Hematopoietic multipotent progenitor cell treated with erythropoietin and hydrocortisone succinate and interleukin-3 and kit ligand, for 15 days (in vitro differentiated cells): ENCODE measurements at places on chromosomes 11 and 22.

- DNase-seq, result no peak
Observed at GRCh38 chr11:104369761-104370160, 205.8 kb upstream of the PDGFD start.

DNA sequence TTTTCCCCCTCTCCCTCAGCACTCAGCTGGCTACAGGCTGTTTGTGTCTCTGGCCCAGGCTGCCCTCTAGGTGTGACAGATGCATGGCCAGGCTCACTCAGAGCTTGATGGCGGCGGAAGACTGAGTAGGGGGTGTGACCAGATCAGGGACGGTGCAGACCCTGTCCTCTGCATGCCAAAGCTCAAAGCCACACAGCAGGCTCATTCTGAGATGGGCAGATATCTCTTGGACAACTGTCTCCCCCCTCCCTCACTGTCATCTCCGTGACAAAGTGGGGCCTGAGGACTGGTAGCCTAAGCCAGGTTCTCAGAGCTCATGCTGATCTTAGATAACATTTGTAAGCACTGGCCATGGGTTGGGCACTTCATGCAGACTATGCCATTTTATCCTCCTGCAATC is 231.3 kb downstream of the DSCAML1 start:
- DNase-seq, result no peak

GRCh38 chr11:47499161-47499560 is 50.2 kb upstream of the RAPSN start:
- DNase-seq, result no peak

DNA sequence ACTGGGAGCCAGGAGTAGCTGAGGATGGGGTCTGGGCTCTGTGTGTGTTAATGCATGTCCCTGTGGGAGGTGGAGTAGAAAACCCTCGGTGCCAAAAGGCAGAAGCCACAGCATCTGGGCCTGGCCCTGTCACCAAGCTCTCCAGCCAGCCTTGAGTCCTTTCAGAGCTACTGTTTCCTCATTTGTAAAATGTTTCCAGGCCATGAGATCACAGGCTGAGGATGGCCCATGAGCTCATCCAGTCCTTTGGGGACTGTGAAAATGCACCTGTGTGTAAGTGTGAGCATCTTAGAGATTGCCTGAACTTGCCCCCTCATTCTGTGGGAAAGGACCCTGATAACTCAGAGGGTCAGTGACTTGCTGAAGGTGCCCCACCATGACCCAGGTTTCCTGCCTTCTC is 9.1 kb downstream of the ANKK1 start:
- DNase-seq, result no peak

- no peak for DNase-seq
Observed at GRCh38 chr22:28773461-28773867, 969 bp downstream of the CCDC117 start.

GRCh38 chr22:38853196-38853651 is 9.4 kb upstream of the NPTXR start:
- DNase-seq, result no peak

DNA sequence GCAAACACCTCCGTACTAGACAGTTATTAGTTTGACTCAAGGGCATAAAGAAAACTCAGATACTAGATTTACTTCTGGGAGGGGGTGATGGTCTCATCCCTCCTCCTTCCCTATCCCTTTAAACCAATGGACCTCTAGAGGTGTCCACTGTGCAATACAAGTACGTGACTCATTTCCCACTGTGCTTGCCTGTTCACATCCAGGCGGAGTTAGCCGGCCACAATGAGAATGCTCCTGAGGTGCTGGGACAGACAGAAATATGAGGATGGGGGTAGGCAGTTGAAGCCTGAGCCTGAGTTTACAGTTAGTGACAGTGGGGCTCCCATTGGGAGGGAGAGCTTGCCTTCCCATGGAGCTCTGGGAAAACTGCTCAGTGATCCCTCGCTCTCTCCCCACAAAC is 8.4 kb upstream of the PMM1 start:
- no peak for DNase-seq

- no peak for DNase-seq
Observed at GRCh38 chr22:50190941-50191741, 5.4 kb downstream of the TRABD start.

DNA sequence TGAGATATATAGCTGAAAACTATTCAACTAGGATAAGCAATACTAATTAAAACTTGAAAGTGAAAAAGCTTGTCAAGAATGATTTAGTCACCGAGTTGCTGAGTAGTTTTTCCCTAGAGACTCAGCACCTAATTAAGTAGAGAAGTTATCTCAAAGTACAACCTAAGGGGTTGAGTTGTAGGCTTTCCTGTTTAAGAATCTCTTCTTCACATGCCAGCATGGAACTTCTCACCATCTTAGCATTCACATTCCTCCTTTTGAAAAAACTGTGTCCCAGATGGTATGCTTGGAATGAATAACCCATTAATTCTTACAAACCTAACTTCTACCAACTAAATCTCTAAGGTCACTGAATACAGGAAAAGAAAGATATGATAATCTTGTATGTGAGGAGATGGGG is 303.3 kb upstream of the ZC3H12C start:
- DNase-seq, result no peak

DNA sequence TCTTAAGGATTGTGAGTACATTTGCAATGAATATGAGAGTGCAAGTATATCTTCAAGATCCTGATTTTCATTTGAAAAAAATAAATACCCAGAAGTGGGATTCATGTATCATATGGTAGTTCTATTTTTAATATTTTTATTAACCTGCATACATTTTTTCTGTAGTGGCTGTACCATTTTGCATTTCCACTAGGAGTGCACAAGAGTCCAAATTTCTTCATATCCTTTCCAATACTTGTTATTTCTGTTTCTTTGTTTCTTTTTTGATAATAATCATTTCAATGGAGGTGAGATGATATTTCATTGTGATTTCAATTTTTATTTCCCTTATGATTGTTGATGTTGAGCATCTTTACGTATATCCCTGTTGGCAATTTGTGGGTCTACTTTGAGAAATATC is 759.8 kb upstream of the CNTN5 start:
- DNase-seq, result no peak

DNA sequence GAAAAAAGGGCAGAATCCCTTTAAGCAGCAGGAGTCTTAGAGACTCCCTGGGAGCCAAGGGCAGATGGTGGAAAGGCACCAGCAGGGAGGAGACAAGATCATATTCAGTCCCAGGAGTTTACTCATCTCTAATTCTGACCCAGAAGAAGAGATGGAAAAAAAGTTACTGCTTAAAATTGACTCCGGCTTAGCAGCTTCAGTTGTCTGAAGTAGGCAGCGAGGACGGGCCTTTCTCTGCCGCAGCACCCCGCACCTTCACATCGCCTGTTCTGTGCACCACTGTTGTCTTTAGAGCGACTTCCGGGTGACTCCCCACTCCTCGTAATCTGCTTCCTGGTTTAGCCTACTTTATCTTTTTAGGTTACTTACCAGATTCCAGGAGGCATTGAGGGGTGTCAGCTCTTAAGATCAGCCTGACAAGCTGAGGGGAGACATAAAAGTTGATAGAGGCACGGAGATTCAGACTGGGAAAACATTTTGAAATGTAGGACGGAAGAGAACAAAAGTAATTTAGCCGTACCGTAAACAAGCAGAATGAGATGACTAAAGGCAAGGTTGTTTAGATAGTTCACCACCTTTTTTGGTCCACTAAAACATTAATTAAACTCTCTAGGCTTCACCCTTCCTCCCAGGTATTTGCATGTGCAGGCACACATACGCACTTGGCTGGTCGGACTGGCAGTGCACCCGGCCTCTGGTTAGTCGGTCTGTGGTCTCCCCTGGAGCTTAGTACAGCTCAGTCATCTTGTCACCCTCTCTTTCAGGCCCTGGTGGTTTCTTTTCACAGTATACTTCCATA is 74.3 kb downstream of the CECR2 start:
- no peak for DNase-seq

- no peak for DNase-seq
Observed at GRCh38 chr11:91835051-91835560, 389.5 kb upstream of the FAT3 start.

DNA sequence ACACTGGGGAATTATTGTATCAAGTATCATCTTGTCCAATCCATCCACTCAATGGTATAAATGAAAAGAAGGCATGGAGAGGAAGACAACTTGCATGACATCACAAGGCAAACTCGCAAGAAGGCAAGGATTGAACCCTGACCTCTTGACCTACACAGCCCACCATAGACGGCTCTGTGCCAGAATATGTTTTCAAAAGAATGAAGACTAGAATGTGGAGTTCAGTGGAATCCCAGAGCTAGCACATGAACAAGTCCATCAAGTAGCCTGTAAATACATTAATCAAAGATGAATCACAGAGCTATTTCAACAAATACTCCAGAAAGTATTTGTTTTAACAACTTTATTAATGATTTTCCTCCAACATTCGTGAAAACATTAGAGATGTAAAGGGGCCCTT is 189.7 kb downstream of the GUCY1A2 start:
- DNase-seq, result no peak

GRCh38 chr11:45365961-45366618 is 79.9 kb upstream of the SYT13 start:
- DNase-seq, result no peak

DNA sequence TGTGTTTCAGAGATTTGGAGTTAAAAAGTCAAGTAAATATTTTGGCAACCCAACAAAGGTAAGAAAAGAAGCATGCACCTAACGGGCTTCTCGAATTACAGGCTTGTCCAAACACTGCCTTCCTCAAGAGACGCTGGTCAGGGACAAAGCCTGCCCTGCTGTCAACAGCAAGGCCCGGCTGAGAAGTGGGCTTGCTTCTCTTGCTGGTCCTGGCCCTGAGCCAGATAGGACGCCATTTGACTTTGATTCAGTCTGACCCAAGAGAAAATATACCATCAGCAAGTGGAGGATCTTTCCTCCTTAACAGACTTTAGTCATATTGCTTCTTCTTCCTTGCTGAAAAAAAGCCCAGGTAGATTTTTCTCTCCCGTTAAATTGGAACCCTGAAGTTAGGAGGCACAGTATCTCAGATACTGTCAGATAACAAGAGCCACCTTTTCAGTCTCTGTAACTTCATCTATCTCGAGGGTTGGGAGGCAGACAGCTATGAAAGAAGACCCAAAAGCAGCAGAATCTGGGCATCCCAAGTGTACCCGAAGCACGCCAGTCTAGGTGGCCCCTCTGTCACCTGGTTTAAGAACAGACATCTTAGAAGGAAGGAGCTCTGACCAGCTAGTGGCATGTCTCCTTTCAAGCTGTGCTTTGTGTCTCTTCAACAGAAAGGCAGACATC is 57.5 kb downstream of the C22orf31 start:
- DNase-seq, result no peak

- DNase-seq, result no peak
Observed at GRCh38 chr22:38292694-38293093, 19.9 kb upstream of the TMEM184B start.

GRCh38 chr11:64517992-64518391 is 73.0 kb upstream of the SLC22A12 start:
- DNase-seq, result no peak

DNA sequence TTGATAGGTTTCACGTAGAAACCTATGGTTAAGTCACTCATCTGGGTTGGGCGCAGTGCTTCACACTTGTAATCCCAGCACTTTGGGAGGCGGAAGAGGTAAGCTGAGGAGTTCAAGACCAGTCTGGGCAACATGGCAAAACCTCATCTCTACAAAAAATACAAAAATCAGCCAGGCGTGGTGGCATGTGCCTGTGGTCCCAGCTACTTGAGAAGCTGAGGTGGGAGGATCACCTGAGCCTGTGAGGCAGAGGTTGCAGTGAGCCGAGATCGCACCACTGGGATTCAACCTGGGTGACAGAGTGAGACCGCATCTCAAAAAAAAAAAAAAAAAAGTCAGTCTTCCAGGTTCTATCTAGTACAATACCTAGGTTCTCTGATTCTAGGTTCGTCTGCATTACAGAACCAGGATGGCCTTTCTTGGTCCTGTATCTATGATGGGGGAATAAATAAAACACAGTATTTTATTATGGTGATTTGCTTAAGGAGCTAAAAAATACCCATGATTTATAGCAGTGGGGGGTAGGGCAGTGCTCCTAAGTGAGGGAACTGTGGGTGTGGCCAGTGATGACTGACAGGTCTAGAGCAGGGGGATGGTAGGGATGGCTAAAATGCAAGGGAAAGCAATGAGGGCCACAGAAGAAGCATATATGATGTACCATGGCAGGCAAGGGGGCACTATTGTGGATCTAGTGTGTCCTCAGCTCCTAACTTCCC is 65.5 kb upstream of the NUP160 start:
- DNase-seq, result no peak

- DNase-seq, result no peak
Observed at GRCh38 chr11:27857588-27857987, 157.3 kb upstream of the BDNF start.

DNA sequence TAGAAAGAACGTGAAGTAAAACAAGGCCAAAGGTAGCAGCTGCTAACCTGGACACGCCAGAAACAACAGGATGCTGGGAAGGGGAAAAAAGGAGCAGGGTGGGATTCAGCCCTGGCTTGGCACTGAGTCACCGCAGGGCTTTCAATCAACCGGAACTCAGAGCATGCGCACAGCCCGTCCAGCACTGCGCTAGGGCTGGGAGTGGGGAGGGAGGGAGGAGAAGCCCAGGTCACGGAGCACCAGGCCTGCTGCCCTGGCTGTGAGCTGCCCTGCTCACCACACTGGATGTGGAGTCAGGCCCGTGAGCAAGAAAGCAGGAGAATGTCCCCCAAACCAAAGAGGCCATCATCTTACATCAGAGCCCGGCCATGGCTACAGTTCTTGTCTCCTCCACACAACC is 51.5 kb downstream of the APOL1 start:
- no peak for DNase-seq

DNA sequence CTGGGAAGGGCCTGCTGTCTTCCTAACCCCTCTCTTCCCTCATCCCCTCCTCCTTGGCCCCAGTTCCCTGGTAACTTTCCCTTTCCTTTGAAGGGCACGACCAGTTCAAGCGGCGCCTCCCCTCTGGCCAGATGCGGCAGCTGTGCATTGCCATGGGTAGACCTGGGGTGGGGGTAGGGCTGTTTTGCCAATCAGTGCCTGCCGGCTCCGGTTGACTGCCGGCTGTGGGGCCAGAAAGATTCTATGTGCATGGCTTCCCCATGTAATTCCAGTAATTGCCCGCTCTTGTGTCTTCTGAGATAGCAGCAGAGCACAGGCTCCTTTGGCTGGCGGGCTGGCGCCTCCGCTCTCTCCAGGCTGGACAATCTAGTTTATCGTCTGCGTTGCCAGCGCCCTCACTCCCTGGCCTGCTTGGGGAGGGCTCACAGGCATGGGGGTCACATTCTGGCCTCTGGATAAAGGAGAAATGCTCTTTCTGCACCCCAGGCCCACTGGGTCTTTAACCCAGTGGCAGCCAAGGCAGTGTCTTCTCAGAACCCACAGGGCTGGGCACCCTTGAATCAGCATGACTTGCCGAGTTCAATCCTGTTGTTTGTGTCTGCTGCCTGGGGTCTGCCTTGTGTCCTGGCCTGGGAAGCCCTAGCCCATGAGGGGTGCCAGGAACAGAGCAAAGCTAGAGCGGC is 9.4 kb downstream of the SIDT2 start:
- DNase-seq, result no peak

DNA sequence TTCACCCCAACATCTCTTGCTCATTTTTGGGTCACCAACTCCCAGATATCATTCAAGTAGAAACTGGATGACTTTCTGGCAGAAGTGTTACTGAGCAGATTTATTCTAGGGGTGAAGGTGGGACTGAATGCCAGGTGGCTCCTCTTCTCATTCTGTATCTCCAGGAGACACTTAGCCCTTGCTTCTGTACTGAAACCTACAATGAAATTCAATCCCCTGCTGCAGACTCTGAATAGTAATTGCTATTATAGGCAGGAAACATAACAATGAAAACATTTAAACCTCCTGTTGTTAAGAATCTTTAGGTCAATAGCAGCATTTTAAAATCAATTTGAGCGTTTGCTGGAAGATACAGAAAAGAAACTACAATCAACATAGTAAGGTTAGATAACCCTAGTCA is 879.4 kb upstream of the TENM4 start:
- no peak for DNase-seq

GRCh38 chr11:2272228-2272945 is 2.0 kb upstream of the ASCL2 start:
- DNase-seq, result no peak
